ENCODE measurements at places on chromosomes 2 and 18. TPM values are rescaled to one million over a fixed set of nuclear protein-coding genes. Genes with fewer than 3 reads are reported as not detected.

The DLGAP1 gene
- total RNA-seq, result 1.5 TPM

The OBSL1 gene
- total RNA-seq, result 37.5 TPM

The MERTK gene
- 0.39 TPM for total RNA-seq

The SLC38A11 gene
- total RNA-seq, result not detected

The TMEM247 gene
- not detected for total RNA-seq

The CD226 gene
- 0.59 TPM for total RNA-seq

The GNLY gene
- total RNA-seq, result not detected

The CD8B2 gene
- total RNA-seq, result not detected

The GPR35 gene
- 0.20 TPM for total RNA-seq

The FLACC1 gene
- total RNA-seq, result 1.5 TPM

The DOCK10 gene
- 53.2 TPM for total RNA-seq

The EVX2 gene
- total RNA-seq, result not detected

The PROC gene
- total RNA-seq, result not detected

The PDE1A gene
- total RNA-seq, result 0.39 TPM

The ABCB11 gene
- total RNA-seq, result not detected

The RUFY4 gene
- total RNA-seq, result not detected

The GALR1 gene
- not detected for total RNA-seq

The LOXL3 gene
- total RNA-seq, result 2.2 TPM

Measured in subcutaneous preadipocyte (primary cell).